ENCODE measurements at places on chromosomes 2 and 18. TPM values are rescaled to one million over a fixed set of nuclear protein-coding genes. Genes with fewer than 3 reads are reported as not detected.

DNA sequence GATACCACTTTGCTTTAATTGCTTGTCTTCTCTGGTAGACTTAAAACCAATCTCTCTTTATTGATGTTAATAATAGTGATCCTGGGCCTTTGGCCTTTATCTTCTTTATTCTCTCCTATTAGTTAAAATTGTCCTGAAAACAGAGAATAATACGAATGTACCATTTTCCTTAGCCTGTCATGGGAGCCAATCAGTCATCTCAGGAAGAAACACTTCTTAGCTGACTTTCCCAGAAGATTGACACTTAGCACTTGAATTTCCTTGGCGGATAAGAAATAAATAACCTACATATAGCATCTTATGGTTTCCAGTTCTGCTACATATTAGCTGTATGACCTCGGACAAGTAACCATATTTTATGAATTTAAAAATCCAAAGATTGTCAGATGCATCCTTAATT lies 338.4 kb upstream of the SLC14A2 start:
- H3K36me3 ChIP-seq, result no peaks in the 10 kb centered on the region
- no peak for DNase-seq
- H3K4me3 ChIP-seq, result no peak overlapping the region
- no peaks in the 10 kb centered on the region for H3K4me1 ChIP-seq
- no peak overlapping the region for H3K27ac ChIP-seq

DNA sequence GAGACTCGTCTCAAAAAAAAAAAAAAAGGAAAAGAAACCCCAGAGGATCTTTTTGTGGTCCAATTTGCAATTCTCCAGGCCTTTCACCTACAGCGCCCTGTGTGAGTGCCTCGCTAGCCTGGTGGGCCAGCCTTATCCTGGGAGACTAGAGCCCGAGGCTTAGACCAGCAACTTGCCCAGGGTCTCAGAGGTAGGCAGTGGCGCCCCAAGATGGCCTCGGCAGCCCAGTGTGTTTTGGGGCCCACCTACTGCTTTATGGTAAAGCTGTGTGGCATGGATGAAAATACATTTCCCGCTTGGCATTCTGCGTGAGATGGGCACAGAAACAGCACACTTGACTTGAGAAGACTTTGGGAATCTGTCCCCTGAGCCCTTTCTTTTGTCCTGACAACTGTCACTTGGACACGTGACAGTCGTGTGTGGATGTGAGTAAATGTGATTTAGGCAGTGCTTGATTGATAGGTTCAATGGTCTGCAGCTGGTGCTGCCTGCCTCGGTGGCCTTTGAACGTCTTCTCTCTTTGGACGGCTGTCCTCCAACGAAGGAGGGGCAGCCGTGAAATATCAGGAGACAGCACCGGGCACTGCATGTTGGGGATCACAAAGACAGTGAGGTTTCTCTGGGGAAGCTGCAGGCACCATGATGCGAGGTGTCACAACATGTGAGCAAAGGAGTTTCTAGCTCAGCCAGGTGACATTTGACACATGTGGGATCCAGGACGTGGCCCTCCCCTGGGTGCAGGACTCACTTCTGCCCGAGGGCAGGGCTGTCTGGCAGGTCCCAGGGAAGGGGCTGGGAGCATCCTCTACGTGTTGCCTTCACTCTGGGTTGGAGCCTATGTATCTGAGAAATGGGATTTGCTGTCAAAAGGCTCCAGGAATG lies 209.5 kb upstream of the TWIST2 start:
- H3K4me1 ChIP-seq, result no peaks in the 10 kb centered on the region
- no peaks in the 10 kb centered on the region for H3K36me3 ChIP-seq
- DNase-seq, result no peak
- H3K4me3 ChIP-seq, result no peak overlapping the region

GRCh38 chr2:70709275-70710037 lies 58.5 kb downstream of the ADD2 start:
- DNase-seq, result no peak
- H3K4me1 ChIP-seq, result peaks cover 7% of the 10 kb centered on the region
- H3K27me3 ChIP-seq, result peaks cover 7% of the 10 kb centered on the region

DNA sequence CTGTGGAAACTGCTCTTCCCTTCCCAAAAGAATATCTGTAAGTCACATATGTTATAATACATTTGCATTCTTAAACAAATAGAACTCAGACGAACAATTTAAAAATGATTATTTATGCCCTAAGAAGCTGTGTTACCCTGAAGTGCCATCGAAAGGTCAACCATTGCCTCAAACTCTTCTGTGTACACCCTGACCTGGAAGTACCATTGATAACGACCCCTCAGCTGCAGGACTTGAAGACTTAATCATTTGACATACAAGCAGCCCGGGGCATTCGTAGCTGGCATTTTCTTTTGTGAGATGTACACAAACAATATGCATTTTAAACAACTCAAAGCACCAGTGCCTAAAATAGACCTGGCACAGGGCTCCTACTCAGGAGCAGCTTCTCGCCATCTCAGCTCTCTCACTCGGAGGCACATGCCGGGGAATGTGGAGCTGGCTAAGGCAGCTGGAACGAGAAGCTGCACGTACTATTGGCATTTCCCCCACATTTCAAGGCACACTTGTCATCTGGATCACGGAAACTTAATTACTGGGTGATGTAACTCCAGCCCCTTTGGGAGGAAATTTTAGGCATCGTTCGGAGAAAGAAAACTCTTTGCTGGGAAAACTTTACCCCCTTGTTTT lies 170.0 kb upstream of the GALNT5 start:
- H3K27me3 ChIP-seq, result no peaks in the 10 kb centered on the region
- no peak overlapping the region for H3K27ac ChIP-seq
- DNase-seq, result no peak
- no peaks in the 10 kb centered on the region for H3K4me1 ChIP-seq

GRCh38 chr2:217943446-217944321 lies 59.1 kb downstream of the TNS1 start:
- H3K27ac ChIP-seq, result peak overlapping the region; percentile 16
- peaks cover 68% of the 10 kb centered on the region for H3K4me1 ChIP-seq
- H3K27me3 ChIP-seq, result peaks cover 8% of the 10 kb centered on the region
- H3K36me3 ChIP-seq, result no peaks in the 10 kb centered on the region
- DNase-seq, result peak; percentile 71

Gene COBLL1
- 86.8 TPM for total RNA-seq

- H3K36me3 ChIP-seq, result no peaks in the 10 kb centered on the region
- H3K27ac ChIP-seq, result no peak overlapping the region
- H3K4me1 ChIP-seq, result no peaks in the 10 kb centered on the region
- no peak overlapping the region for H3K4me3 ChIP-seq
- no peak for DNase-seq
- H3K27me3 ChIP-seq, result no peaks in the 10 kb centered on the region
Observed at GRCh38 chr2:219676586-219676985, 49.2 kb downstream of the SLC4A3 start.

DNA sequence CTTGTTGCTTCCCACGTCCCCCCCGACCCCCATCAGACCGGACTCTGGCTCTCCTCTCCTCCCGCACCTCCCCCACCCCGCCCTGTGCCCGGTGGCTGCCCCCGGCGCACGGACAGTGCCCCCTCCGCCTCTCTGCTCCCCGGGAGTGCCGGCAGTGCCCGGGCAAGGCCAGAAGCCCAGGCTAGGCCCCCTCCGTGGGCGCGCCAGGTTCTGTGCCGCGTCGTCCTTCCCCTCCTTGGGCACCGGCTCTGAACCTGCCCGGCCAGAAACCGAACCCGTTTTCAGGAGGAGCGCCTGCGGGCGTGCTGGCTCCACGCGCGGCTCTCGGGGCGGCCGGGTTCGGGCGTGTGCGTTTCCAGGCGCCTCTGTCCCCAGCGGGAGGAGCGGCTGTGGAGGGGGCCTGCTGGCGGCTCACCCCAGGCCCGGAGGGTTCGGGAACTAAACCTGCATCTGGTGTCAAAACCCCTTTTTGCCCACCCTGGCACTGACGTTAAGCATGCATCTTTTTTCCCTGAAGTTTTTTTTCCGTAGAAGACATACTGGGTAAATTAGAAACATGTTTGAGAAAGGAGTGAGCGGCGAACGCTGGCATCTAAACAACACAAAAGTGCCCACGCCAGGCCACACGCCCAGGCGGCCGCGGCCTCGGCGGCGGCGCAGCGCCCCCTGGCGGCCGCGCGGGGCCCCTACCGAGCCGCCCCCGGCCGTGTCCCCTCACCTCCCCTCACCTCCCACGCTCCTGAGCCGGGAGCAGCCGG lies 123.9 kb upstream of the SLC1A4 start:
- H3K27ac ChIP-seq, result no peak overlapping the region
- H3K4me3 ChIP-seq, result peak overlapping the region; percentile 81
- H3K27me3 ChIP-seq, result peaks cover 5% of the 10 kb centered on the region
- H3K36me3 ChIP-seq, result no peaks in the 10 kb centered on the region

GRCh38 chr2:150293771-150294170 lies 193.7 kb downstream of the RND3 start:
- H3K36me3 ChIP-seq, result no peaks in the 10 kb centered on the region
- H3K27ac ChIP-seq, result no peak overlapping the region
- DNase-seq, result no peak
- no peak overlapping the region for H3K4me3 ChIP-seq

Gene IL36B
- not detected for total RNA-seq

GRCh38 chr2:206004004-206004693 lies 81.8 kb downstream of the INO80D start:
- no peak overlapping the region for H3K27ac ChIP-seq
- H3K27me3 ChIP-seq, result no peaks in the 10 kb centered on the region
- no peaks in the 10 kb centered on the region for H3K4me1 ChIP-seq
- DNase-seq, result peak; percentile 53
- peaks cover 64% of the 10 kb centered on the region for H3K36me3 ChIP-seq
- H3K4me3 ChIP-seq, result no peak overlapping the region

Gene LGALSL
- total RNA-seq, result 22.6 TPM

DNA sequence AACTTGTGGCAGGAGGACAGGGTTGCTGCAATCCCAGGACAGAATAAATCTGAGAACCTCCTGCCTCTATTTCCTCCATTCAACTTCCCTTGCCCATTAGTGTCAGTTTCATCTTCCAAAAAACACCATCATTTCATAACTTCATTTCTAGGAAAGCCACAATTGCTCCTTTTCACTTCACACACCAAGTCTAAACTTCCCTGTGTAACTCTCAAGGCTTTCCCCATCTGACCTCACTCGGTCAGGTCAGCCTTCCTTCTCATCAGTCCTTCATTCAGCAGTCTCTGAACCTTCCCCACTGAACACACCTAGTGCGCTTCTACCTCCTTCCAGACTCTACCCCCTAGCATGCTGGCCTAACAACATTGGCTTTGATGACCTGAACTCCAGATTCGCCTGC lies 35.8 kb downstream of the TCF7L1 start:
- no peak for DNase-seq
- H3K27ac ChIP-seq, result no peak overlapping the region
- peaks cover 7% of the 10 kb centered on the region for H3K4me1 ChIP-seq
